ENCODE measurements at places on chromosomes 2 and 18.
A peak's percentile ranks its signal among the peaks of the same experiment; 100 is the strongest.

- DNase-seq, result no peak
These were observed 58.7 kb downstream of the STEAP3 start for GRCh38 chr2:119282146-119282995.

- no peak for DNase-seq
These were observed 154.1 kb downstream of the FHOD3 start for GRCh38 chr18:36451454-36452251.

DNA sequence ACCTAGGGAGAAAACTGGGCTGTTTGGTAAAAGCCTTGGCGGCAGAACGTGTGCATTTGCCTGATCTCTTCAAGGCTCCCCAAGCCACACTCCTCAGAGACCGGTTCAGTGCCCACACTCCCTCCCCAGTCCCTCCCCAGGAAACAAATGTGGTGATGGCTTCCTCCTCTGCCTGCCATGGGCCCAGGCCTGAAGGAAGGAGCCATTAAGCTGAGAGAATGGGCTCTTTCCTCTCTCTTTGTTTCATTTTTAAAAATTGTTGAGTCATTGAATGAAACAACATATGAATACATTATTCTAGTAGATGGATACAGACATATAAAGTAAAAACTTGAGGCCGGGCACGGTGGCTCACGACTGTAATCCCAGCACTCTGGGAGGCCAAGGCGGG, 50.6 kb upstream of the YWHAQ start:
- no peak for DNase-seq

GRCh38 chr2:237972211-237972610, 5.4 kb downstream of the UBE2F start:
- DNase-seq, result no peak

DNA sequence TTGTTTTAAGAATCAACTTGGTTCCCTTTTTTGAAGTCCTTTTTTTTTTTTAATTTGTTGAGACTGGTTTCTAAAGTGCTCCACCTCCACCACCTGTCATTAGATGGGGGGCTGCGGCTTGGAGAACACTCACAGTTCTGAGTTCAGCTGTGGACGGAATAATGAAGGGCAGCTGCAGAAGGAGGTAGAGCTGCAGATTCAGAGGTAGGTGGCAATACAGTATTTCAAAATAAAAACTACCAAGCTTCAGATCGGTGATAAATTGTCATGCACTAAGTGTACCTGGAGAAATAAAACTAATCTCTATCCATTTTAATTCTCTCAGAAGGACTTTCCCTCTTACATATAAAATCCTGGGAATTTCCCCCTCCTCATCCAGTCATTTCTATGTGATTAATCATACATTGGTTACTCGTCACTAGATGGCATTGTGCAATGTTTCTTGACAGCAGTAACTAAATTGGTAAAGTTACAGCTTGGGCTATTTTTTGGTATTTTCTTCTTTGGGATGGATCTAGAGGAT, 81.1 kb upstream of the SLC39A10 start:
- DNase-seq, result peak; percentile 41

- no peak for DNase-seq
These were observed 512.5 kb downstream of the RNF144A start for GRCh38 chr2:7429733-7430132.

DNA sequence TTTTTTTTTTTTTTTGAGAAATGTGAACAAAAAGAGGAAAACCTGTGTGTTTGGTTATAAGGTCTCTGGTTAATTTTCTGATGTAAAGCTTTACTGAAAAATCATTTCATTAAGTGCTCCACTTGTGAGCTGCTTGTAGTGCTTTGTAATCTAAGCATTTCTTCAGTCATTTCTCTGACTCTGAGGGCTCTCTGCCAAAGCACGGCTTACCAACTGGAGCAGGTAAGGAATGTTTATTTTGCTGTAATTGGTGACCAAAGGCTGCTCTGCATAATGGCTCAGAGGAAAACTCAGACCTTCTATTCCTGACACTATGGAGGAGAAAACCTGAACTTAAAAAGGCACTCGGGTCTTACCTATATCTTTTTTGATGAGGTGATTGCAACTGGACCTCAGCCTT, 848.8 kb downstream of the MBD2 start:
- no peak for DNase-seq

- DNase-seq, result no peak
These were observed 101.8 kb upstream of the ARL5A start for GRCh38 chr2:151930042-151930441.

DNA sequence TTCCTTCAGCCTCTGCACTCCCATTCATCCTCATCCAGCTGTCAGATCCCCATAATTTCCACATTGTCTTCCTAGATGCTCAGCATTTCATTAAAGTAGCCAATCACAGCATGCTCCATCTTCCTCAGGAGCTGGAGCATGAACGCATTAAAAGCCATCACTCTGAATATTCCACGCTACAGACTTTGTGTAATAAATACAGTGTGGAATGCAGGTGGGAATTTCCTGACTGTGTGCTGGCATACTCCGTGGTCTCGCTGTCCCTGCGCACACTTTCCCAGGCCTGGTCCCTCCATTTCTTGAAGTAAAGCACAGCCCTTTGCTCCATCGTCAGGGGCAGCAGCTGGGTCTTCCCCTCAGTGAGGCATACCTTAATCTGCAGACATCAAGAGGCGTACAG, 123.7 kb upstream of the NCK2 start:
- no peak for DNase-seq

DNA sequence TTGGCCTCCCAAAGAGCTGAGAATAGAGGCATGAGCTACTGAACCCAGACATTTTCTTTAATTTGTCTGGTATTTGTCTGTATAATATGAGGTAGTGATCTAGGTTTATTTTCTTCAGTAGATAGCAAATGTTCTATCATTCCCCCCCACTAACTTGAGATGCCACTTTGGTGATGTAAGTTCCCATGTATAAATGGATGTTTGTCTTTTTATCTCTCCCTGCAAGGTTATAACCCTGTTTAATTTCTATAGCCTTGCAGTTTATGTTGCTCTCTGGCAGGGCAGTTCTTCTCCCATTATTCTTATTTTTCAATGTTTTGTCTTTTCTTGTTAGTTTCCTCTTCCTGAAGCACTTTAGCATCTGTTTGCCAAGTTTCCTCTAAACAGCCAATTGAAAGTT, 39.1 kb upstream of the MAP4K4 start:
- no peak for DNase-seq

- no peak for DNase-seq
These were observed 145.9 kb upstream of the KLHL14 start for GRCh38 chr18:32918692-32919250.

GRCh38 chr2:232757905-232758304, 18.5 kb downstream of the KCNJ13 start:
- DNase-seq, result no peak

DNA sequence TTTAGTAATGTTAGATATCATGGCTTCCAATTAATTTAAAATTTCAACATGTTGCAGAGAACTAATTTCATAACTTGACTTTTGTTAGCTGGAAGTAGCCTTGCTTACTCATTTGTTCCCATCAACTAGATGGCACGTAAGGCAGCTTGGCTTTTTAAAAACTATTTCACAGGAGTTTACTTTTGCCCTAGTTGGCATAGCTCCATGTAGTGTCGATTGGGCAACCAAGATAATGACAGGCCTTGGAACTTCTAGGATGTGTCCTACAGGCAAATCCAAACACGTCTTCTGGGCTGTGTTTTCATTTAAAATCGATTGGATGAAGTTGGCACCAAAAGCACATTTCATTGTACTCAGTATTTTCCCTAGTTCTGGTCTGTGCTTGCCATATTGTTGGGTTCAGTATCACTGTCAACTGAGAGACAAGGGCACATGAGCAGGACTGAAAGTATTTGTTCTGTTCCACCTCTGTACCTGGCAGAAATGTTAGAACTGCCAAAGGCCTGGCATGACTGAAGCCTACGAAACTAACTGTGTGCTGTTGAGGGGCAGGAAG, 29.4 kb downstream of the HADHB start:
- DNase-seq, result no peak

DNA sequence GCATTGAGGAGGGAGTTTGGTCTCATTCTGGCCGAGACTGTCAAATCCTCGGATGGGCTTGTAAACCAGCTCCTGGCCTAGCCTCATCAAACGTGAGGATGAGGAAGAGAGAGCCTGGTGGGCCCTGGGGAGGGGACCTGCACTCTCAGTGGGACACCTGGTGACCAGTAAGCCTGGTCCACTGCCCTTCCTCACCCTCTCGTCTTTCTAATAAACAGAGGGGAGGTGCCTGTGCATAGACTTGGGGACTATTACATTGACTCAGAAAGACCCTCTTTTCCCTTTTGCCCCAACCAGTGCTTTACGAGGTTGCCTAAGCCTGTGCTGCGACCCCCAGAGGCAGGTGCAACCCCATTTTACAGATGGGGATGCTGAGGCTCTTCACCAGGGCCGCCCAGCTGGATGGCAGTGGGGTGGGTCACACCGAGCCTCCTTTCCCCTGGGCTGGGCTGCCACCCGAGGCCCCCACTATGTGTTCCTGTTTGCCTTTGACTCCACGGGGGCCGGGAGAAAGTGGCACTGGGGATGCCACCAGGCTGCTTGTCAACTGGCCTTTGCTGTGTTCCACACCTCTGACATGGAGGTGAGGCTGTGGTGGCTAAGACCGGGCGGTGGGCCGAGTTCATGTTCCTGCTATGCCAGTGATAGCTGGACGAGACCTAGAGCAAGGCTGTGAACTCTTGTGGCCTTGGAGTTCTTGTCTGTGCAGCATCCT, 85.9 kb downstream of the GLI2 start:
- no peak for DNase-seq

DNA sequence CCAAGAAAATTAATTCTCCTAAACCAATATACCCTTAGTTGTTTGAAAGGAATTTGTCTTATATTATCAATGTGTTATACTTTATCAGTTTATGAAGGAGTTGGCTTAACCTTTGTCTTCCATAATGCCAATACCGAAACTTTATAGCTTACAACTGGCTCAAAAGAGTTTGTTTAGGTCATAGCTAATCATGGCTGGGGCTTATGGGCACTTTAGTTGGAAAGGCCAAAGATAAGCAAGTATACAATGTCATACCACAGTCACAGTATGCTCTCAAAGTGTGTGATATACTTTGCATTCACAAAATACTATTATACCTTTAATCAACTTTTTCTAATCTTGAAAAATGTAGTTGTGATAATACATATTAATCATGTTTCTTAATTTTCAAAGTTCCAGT, 2.3 kb downstream of the KLHL41 start:
- no peak for DNase-seq

- no peak for DNase-seq
These were observed 170.6 kb downstream of the ALPK2 start for GRCh38 chr18:58458304-58458703.

GRCh38 chr2:216626875-216627245, 6.4 kb upstream of the IGFBP2 start:
- DNase-seq, result no peak

DNA sequence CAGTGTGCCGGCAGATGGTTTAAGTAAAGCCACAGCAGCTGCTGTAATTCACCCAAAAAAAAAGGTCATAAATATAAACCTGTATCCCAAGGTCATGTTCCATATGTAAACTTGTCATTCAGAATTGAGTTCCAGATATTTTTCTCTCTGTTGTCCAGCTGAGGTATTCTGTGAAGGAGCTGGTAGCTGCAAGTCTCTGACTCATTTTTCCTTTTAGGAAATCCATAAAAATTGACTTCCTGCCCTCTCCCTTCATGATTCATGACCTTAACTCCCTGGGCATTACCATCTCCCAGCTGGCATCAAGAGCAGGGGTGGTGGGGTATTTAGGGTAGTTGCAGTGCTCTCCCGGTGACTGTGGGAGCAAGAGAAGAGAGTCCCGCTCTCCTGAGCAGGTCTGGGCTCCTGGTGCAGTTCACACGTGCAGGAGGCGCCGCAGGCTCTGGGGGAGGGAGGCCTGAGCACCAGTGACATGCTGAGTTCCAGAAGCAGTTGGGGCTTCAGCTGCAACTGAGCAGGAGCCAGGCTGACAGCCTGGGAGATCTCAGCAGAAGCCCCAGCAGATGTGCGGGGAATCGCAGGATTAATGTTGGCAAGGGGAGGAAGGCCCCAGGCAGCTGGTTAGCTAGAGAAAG, 192.6 kb downstream of the MGAT5 start:
- no peak for DNase-seq

- no peak for DNase-seq
These were observed 48.5 kb downstream of the C2orf74 start for GRCh38 chr2:61210332-61210981.

GRCh38 chr18:60259052-60259681, 113.4 kb downstream of the MC4R start:
- no peak for DNase-seq

DNA sequence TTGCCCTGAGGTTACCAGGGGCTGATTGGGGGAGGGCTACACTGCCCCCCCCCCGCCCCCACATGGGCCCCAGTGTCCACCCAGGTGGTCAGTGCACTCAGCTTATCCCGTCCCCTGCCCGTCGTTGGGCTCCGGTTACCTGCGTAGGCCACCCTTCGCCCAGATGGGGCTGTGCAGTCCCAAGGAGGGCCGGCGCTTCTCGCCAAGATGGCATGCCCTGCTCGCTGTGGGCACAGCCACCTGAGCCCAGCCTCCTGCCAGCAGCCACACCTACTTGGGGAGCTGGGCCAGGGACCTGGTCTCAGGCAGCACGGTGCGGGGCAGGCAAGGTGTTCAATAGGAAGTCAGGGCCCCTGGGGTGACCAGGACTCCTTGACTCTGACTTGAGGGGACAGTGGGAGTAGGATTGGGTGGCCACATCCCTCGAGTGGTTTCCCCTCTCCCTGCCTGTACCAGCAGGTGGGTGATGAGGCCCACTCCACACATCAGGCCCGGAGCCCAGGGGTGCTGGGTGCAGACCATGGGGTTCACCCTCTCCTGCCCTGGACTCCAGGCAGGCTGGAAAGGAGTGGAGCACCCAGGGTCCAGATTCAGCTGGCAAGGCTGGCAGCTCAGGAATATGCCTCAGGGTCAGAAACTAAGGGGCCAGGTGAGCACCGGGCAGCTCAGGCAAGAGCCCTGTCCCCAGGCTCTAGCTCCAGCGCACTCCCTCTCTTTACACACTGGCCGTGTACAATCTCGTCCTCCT, 170.3 kb downstream of the GLI2 start:
- DNase-seq, result no peak

DNA sequence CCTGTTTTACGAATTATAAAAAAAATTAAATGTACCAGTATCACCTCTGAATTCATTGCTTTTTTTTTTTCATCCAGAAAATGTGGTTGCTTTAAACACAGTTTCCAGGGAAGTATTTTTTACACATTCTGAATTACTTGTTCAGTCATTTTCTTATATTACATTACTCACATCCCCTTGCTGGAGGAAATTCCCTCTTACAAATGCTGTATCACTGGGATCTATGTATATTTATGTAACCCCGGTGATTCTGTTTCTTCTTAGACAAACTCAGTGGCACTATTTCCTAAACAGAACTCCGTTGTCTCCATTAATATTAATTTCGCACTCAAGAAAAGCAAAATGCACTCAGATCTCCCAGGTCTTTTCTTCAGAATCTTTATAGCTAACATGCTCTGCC, 1078.5 kb upstream of the ZEB2 start:
- DNase-seq, result no peak
